WTC11 (cell line): ENCODE measurements at places on chromosomes 2 and 18. TPM values are rescaled to one million over a fixed set of nuclear protein-coding genes. Genes with fewer than 3 reads are reported as not detected.

GRCh38 chr2:80467262-80467811 is 162.8 kb upstream of the LRRTM1 start:
- DNase-seq = no peak

DNA sequence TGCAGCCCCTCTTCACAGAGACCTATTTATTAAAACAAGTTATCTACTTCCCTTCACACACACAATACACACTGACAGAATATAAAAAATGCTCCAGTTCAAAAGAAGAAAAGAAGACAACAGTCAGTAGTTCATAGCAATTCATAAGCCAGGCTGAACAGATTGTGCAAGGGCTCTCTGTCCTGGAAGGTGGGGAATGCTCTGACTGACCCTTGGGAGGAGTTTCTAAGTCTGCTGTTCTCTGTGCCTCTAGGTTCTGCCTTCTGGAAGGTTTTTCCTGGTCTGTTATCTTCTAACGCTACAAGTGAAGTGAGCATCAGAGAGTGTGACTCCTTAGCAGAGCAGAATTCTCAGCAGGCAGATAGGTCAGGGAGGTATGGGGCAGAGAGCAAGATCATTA is 35.7 kb downstream of the SP3 start:
- DNase-seq = no peak

- no peak for DNase-seq
These were observed 96.7 kb downstream of the ZNF516 start for GRCh38 chr18:76398295-76398694.

GRCh38 chr2:42923580-42924417 is 131.4 kb upstream of the HAAO start:
- DNase-seq = no peak

The SF3B1 gene
- total RNA-seq = 277 to 321 TPM (median 296 TPM) in 3 replicates

- no peak for DNase-seq
These were observed 83.1 kb upstream of the GAREM1 start for GRCh38 chr18:32553640-32554365.

The AQP4 gene
- 2.8 to 4.5 TPM (median 3.7 TPM) in 3 replicates for total RNA-seq

- no peak for DNase-seq
These were observed 65.5 kb downstream of the ZNF516 start for GRCh38 chr18:76429262-76430126.

DNA sequence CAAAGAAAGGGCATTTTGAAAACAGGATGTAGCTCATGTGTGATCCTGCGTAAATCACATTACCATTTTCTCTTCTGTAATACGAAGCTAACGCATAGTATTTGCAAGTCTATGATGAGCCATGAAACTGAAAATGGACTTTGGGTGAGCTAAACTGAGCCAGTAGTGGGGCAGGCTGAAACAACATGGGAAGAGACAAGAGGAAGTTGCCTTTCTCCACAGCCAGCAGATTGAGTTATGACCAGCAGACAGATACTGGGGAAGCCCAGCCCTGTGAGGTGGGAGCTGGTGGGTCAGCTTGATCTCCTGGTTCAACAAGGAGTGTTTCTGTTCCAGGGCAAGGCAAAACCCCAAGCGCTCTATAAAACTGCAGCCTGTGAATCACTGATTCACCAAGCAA is 11.8 kb downstream of the CYRIA start:
- no peak for DNase-seq

GRCh38 chr2:26613241-26614215 is 27.6 kb downstream of the CIB4 start:
- no peak for DNase-seq

- no peak for DNase-seq
These were observed 41.0 kb downstream of the AGAP1 start for GRCh38 chr2:235534678-235535422.

The NEDD4L gene
- total RNA-seq = 60.9 to 88.0 TPM (median 69.3 TPM) in 3 replicates

GRCh38 chr2:229313591-229313990 is 42.5 kb upstream of the PID1 start:
- no peak for DNase-seq

DNA sequence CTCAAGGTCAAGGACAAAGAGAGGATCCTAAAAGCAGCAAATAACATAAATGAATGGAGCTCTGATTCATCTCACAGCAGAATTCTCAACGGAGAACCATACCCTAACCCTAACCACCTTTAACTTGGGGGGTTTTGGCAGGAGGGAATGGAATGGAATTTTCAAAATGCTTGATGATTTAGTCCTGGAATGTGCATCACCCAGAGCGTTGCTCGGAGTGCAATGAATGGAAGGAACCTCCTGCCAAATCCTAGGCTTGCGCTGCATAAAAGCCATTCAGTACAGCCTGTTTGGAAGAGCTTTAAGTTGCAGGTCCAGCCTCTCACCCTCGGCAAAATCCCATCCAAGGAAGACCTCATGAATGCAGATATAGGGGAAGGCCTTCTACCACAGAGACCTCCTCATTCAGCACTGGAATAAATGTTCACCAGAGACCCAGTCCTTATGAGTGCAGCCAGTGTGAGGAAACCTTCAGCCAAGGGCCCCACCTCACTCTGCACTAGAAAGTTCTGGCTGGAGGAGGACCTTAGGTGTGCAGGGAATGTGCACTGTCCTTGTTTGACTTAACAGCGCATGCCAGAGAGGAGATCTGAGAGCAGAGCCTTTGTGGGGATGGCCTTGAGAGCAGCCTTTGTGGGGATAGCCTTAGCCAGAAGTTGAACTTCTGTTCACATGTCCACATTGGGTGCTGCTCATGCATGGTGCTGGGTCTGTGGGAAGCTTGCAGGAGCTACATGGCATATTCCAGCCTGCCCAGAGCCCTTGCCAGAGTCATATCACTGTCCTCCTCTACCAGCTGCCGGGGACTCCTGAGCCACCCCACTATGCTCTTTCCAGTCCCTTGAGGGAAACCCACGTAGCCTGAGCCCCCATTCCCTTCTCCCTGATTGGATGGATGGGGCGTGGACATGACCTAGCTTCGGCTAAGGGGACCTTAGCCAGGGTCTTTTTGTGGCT is 30.5 kb downstream of the ASB1 start:
- DNase-seq = no peak

DNA sequence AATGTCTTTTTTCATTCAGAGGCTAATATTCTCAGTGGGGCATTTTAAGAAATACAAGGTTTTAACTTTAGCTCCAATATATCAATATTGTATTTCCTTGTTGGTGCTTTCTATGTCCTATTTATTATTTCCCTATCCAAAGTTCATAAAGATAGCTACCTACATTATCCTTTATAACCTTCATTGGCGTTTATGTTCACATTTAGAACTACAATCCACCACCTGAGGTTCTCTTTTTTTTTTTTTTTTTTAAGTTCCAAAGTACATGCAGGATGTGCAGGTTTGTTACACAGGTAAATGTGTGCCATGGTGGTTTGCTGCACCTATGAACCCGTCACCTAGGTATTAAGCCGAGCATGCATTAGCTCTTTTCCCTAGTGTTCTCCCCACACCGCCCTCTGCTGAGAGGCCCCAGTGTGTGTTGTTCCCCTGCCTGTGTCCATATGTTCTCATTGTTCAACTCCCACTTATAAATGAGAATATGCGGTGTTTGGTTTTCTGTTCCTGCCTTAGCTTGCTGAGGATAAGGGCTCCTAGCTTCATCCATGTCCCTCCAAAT is 694.6 kb downstream of the SUCLG1 start:
- no peak for DNase-seq

DNA sequence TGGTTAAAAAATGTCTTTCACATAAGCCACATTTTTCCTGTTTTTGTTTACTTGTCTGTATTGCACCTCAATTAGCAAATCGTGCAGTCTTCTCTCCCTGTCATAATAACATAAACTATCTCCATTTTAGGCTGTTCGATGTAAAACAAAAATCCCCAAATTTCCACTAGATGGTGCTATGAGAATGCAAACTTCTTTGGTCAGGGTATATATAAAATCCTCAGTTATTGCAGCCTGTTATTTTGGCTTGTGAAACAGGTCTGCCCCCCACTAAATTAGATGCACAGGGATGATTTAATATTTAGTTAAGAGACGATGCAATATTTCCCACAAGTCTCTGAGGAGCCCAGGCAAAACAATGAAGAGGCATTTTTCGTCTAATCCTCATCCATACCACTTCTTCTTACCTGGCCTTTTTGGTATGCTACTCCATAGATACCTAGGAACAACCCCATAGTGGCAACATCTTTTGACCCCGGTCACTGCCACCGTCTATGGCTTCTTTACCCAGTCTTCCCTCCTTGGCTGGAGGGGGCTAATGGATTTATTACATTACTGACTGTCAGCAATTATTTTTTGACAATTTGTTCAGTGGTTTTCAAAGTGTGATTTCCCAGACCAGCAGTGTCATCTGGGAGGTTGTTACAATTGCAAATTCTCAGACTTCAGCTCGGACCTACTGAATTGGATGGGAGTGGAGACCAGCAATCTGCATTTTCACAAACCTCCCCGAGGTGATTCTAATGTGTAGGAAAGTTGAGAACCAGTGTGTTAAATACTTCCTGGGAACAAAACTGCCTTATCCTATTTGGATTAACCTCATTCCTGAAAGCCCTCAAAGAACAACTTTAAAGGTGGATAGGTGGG is 117.4 kb upstream of the CWC22 start:
- no peak for DNase-seq

The PRKAG3 gene
- not detected in 3 replicates for total RNA-seq

DNA sequence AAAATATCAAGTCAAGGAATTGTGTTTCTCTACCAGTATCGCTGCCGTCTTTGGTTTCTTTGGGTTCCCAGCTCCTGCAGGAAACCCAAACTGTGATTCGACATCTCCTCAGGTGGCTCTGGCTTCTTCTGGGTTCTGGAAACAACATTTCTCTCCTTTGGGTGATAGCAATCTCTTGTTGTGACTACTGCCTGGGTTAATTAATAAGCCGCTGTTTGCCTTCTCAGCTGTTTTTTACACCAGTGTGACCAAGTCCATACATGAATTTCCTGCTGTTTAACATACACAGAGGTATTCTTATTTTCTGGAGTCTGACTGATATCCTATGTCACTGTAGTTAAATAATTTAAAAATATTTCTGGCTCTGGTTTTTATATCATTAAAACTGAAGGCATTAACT is 112.5 kb upstream of the DCC start:
- no peak for DNase-seq

DNA sequence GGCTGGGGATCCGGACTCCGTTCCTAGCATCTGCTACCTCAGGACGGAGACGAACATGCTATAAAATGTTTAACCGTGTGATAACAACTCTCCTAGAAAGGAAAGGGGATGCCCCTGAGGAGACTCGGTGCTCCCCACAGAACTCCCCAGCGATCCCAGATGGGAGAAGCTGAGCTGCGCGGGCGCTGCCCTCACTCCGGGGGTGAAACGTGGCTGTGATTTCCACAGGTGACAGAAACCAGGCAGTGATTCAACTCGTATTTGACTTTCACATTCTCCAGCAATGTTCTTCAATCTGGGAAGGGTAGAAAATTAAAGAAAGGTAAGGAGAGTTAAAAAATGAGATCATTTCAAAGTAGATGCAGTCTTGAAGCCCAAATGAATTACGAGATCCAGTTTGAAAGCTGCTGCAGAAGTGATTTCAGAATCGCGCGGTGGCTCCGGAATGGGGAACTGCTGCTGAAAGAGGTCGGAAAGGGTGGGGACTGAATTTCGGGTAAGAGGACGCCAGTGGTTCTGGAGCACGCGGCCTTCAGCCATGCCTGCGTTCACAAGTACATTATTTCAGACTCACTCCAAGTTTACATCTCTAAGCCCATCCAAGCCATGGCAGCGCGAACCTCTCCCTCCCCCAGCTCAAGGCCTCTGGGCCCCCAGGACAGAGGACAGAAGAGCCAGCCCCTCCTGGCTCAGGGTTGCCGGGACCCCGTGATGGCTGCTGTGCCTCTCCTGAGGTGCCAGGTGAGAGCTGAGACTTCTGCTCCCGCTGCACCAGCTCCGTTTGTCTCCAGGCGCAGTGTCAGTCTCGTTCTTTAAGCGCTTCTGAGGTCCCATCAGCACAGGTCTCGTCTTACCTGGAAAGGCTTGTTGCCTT is 39.5 kb downstream of the ADNP2 start:
- no peak for DNase-seq

DNA sequence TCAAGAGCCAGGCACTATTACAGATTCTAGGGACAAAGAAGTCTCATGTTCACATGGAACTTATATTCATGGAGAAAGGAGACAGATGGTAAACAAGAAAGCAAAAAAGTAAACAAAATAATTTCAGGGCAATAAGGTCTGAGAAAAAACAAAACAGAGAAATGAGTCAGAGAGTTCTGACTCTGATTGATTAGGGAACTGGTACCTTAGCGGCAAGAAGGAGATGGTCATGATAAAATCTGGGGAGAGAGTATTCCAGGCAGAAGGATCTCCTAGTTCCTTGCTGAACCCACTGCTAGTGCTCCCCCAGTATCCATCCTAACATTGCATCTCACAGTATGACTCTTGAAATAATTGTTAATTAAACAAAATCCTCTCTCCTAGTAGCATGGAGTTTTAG is 161.8 kb upstream of the KLF7 start:
- no peak for DNase-seq

DNA sequence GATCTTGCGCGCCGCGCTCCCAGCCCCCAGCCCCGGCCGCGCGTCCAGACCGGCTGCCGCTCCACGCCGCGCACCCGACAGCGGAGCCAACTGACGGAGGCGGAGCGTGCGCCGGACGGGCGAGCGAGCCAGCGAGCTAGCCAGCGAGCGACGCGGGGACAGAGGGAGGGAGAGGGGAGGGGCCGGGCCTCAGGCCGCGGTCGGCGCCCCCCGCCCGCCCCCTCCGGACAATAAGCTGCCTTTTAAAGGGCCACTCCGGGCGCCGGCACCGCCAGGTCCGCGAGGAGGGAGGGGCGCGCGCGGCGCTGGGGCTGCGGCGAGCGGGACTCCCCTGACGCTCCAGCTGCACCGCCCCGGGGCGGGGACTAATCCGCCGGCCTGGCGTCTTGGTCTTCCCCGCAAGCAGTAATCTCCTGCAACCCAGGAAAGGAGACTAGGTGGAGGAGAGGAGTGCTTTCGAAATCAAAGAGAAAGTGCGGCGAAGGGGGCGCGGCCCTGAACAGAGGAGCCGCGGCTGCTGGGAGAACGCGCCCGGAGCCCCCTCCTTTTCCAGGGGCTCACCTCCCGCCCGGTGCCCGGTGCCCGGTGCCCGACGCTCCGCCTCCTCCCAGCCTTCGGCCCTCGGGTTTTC is at the start of gene BIN1:
Gene BIN1, minus strand, starts transcription at position 164 of the 631 bp plus-strand sequence. CDS start 211 bp downstream, outside the sequence.
- peak; percentile 91 for DNase-seq

The EGR4 gene
- total RNA-seq = 0.09 to 0.14 TPM (median 0.13 TPM) in 3 replicates

The FAP gene
- 0.21 TPM in 1 of 3 replicates, not detected in the others for total RNA-seq

DNA sequence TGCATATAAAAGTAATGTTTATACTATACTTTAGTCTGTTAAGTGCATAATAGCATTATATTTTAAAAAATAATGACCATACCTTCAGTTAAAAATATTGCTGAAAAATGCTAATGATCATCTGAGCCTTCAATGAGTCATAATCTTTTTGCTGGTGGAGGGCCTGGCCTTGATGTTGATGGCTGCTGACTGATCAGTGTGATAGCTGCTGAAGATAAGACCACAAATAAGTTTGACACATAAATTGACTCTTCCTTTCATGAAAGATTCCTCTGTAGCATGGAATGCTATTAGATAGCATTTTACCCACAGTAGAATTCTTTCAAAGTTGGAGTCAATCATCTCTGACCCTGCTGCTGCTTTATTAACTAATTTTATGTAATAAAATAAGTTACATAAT is 128.4 kb upstream of the CCDC85A start:
- DNase-seq = no peak

The TM4SF20 gene
- not detected in 3 replicates for total RNA-seq

GRCh38 chr2:155389224-155389623 is 690.7 kb downstream of the KCNJ3 start:
- DNase-seq = no peak

The SERPINB3 gene
- total RNA-seq = 0.11 to 0.22 TPM in 2 of 3 replicates, not detected in the other

The RFTN2 gene
- total RNA-seq = 1.1 to 1.9 TPM (median 1.5 TPM) in 3 replicates

GRCh38 chr2:241065355-241065803 is 36.7 kb downstream of the MTERF4 start:
- DNase-seq = peak; percentile 16
